Mammary epithelial cell (primary cell): ENCODE measurements at places on chromosomes 7 and 10.

DNA sequence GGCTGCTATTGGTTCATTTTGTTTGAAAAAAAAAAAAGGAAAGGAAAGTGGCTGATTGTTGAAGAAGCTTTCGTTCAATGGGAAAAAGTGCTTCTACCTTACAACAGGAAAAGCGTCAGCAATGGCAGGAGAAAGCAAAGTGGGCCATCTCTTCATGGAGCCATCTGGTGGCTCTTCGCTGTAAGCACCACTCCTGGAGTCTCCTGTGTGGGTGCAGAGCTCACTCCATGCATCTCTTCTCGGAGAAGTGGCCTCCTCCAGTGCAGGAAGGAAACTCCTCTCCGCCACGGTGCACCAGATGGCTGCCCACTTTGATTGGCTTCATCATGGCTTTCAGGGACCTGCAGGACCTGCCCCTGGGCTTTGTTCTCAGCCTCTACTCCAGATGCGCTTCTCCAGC is 250.9 kb downstream of the PTEN start:
- DNase-seq = no peak

- no peak for DNase-seq
Observed at GRCh38 chr7:43844257-43844656, 25.1 kb downstream of the MRPS24 start.

DNA sequence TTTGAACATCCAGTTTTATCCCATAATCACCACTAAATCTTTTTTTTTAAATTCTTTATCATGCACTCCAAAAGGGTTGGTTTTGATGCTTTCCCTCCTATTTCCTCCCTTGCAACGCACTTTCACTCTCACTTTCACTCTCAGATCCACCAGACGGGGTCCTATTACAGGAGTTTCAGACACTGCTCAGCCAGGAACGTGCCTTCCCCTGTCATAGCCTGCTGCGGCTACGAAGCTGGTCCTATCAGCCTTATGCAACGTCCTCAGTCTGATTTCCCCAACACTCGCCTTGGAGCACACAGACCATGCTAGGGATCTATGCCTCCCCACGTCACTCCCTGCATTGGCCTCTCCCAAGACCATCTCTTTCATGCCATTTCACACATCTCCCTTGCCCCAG is 23.4 kb downstream of the ZPBP start:
- peak; percentile 50 for DNase-seq

DNA sequence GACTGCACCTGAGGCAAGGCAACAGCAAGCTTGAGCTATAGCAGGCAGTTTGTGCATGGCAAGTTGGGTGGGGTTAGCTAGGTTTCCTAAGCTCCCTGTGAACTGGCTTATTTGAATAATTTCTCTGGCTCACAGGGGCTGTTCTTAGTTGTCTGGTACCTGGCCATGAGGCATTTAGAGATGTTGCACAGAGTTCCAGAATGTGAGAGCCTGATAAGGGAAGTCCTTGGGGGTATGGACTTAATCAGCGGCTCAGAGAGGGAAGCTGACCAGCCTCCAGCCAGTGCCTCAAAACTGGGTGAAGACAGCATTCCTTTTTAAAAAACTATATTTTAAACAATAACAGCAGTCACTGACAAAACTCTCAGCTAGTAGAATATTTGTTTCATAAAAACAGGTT is 307.4 kb downstream of the FZD1 start:
- DNase-seq = no peak

- DNase-seq = no peak
Observed at GRCh38 chr7:2619116-2619515, 12.7 kb upstream of the TTYH3 start.

DNA sequence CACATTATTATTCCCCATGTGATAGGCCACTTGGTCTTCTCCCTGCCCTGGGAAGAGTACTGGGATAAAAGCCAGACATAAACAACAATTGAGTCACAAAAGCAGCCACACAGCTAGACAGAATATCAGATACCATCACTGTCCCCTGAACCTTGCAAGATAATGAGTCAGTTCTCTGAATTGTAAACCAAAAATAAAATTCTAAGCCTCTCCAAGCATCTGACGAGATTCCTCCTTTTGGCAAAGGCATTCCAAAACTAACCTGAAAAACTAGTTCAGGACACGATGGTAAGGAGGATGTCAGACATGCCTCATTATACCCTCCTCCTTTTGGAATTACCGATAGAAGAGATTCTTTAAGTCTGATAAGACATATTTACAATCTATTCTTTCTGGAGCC is 450.7 kb downstream of the HTR7 start:
- DNase-seq = peak; percentile 69

DNA sequence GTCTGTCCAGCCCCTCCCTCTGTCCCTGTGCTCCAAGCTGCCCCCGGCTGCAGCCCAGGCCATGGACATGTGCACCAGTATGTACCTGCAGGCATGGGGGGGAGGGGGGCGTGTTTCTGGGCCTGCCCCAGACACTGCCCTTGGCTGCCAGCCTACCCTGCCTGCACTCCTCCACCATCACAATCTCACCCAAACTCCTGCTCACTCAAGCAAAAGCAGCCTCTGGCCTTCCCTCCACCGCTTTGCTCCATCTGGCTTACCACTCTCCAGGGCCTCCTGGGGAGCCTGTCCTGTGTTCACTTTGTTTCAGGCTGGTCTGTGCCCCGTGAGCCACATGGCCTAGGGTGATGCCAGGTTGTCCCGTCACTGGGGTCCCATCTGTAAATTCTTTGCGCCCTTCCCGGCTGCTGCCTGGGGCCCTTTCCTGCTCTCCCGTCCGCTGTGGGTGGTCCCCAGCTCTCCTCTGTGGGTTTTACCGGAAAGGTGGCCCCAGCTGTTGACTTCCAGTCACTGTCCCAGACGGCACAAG is 33.3 kb upstream of the PPIF start:
- no peak for DNase-seq

DNA sequence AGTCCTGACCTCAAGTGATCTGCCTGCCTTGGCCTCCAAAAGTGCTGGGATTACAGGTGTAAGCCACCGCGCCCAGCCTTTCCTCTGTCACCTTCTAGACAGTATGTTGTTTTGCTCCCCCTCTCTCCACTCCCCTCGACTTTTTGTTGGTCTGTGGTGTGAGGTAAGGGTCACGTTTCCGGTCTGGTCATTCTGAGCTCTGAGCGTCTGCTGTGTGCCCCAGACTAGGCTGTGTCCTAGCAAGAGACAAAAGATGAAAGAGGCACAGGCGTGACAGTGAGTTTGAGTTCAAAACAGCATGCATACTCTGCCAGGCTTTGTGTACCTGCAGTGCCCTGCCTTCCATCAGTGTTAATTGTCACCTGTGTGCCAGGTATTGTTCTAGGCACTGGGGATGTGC is 87.4 kb upstream of the PPIF start:
- no peak for DNase-seq

DNA sequence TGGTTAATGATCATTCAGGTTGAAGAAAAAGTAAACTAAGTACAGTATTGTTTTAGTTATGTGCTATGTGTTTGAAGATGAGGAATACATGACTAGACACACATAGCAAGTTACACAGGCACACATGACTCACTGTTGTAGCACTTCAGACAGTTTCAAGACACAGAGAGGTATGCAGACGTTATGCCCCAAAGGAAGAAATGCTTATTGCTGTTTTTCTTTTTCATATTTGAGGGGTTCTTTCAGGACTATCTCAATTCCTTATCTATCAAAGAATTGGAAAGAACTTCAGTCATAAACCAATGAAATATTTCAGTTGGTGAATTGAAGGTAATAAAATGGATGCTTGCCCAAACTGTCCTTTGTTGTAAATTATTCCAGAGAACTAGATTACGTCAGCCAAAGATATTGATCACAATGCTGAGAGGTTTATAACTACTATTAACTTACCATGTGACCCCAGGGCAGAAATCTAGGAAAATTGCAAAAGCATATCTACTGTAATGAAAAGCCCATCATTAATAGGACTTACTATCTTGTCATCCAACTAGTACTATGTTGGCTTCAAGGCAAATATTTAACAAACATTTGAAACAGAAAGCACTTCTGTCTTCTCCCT is 61.2 kb upstream of the CAPZA2 start:
- peak; percentile 85 for DNase-seq

GRCh38 chr7:55296070-55296469 is 69.1 kb upstream of the LANCL2 start:
- DNase-seq = no peak

- DNase-seq = no peak
Observed at GRCh38 chr7:101299511-101300464, 21.8 kb downstream of the IFT22 start.

GRCh38 chr10:122234416-122234815 is 36.7 kb upstream of the BTBD16 start:
- DNase-seq = no peak

DNA sequence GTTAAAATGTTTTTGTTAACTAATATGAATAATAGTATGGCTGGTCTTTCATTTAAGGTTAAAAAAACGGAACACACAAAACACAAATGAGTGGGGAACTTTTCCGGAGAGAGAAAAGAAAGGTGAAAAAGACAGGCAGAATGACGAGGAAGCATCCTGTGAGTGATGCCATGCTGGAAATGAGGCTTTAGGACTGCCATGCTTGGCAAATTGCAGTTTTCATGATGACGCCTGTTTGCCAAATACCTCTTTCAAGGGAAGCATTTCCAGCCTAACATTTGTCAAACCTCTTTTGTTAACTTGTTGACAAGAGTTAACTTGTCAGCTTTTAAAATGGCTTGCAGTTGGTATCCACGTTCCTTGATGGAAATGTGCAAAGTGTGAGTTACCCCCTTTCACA is 127.5 kb downstream of the RSU1 start:
- no peak for DNase-seq

GRCh38 chr7:134766779-134767519 is 12.5 kb upstream of the CALD1 start:
- DNase-seq = no peak

- peak; percentile 10 for DNase-seq
Observed at GRCh38 chr7:127751490-127752448, 99.8 kb downstream of the SND1 start.

DNA sequence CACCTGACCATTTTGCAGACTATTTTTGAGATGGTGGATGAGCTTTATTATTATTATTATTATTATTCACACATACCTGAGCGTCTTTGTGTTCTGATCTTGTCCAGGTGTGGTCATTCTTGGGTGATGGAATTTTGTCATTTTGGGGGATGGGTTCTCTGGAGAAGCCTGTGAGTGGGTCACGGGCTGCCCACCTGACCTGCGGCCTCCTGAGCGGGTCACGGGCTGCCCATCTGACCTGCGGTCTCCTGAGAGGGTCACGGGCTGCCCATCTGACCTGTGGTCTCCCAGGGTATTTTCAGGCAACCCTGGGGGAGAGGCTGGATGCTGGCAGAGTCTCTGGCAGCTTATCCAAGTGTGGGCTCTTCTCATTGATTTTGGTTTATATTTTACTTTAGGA is 7.3 kb downstream of the SCART1 start:
- DNase-seq = no peak

- DNase-seq = no peak
Observed at GRCh38 chr10:66550351-66550750, 375.5 kb upstream of the LRRTM3 start.

GRCh38 chr7:77561352-77561751 is 24.3 kb downstream of the PTPN12 start:
- DNase-seq = no peak

GRCh38 chr10:63664341-63664885 is 143.2 kb downstream of the REEP3 start:
- no peak for DNase-seq

- DNase-seq = no peak
Observed at GRCh38 chr10:114083040-114083439, 39.4 kb downstream of the ADRB1 start.

DNA sequence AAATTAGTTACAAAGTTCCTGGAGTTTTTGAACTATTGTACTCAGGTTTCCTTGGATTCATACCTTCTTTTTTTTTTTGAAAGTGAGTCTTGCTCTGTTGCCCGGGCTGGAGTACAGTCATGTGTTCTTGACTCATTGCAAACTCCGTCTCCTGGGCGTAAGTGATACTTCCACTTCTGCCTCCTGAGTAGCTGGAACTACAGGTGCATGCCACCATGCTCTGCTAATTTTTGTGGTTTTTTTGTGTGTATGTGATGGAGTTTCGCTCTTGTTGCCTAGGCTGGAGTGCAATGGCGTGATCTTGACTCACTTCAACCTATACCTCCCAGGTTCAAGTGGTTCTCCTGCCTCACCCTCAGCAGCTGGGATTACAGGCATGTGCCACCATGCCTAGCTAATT is 22.3 kb downstream of the MCM10 start:
- no peak for DNase-seq

GRCh38 chr7:111438369-111439289 is 123.7 kb downstream of the IMMP2L start:
- DNase-seq = peak; percentile 21

GRCh38 chr7:30068117-30068516 is 39.9 kb downstream of the PLEKHA8 start:
- peak; percentile 50 for DNase-seq

- DNase-seq = no peak
Observed at GRCh38 chr10:26854524-26854923, 6.2 kb downstream of the ABI1 start.

GRCh38 chr7:128863433-128863989 is 855 bp downstream of the ATP6V1F start:
- DNase-seq = peak; percentile 63

DNA sequence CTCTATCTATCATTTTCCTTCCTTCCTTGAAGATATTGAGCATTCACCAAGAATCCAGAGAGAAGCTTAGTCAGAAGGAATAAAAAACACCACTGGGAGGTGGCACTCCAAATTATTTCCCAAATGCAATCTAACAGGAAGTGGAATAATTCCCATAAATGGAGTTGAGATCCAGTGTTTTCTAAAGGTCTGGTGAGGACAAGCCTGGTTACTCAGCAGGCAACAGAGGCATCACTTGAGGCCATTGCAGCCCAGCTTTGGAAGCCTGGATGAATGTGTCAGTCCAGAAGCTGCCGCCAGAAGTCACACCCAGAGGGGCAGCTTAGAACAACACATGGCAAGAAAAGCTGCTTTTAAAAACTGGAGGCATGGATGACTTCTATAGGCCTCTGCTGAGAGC is 288.9 kb upstream of the KLF6 start:
- peak; percentile 53 for DNase-seq

- DNase-seq = no peak
Observed at GRCh38 chr7:94064541-94065191, 60.5 kb upstream of the BET1 start.

DNA sequence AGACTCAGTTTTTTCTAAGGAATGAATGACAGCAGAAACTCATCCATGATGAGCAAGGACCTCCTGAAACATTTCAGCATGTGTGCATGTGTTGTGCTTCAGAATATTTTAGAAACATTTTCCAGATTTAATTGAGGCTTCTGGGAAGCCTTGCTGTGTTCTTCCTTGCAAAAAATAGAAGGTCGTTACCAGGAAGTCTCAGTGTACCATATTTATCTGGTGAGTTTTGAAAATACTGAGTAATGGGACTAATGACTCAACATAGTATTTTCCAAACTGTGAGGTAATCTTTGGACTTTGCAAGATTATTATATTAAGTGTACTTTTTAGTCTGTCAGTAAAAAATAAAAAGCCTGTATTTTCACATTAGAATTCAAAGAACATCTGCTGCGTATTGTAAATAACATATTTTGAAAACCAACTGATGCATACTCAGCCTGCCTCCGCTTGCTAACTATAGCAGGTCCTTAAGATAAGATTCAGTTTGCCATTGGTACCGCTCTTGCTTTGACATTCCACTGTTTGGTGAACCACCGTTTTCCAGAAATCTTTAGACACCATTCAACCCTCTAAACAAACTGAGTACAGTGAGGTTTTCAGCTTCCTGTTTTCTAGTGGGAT is 739.6 kb upstream of the GALNT17 start:
- no peak for DNase-seq

GRCh38 chr7:32500922-32501341 is 5.6 kb downstream of the AVL9 start:
- peak; percentile 27 for DNase-seq
